Renal cortex interstitium (tissue), 15 donors: ENCODE measurements at places on chromosomes 7 and 10.

DNA sequence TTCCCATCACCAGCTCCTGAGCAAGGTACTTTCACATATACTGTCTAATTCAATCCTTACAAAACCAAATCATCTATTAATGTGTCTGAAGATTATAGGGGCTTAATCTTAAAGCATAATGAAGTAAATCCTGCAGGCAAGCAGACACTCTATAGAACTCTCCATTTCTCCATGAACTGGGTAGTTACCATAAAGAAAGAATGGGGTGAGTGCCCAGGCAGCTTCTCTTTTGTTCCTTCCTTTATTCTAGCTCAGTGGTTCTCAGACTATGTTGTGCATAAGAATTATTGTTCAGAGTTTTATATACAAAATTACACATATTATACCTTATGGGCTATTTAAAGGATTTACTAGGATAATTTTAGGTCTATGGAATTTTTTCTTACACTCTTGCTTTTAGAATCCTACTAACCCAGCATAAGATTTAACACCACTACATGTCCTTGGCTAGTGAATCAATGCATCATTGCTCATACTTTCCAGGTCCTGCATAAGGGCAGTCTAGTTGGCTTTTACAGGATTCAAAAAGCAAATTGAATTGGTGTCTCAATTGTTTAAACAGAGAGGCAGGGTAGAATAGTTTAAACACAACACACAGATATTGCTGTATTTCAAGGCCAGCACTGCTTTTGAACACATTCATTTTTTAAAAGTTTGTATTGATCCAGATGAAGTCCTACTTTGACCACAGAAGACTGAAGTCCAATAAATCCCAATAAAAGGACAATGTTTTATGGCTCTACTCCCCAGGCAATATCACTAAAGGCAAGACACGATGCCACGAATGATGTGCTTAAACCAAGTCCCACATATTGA is 12.9 kb downstream of the SGCE start:
- DNase-seq: no peak

DNA sequence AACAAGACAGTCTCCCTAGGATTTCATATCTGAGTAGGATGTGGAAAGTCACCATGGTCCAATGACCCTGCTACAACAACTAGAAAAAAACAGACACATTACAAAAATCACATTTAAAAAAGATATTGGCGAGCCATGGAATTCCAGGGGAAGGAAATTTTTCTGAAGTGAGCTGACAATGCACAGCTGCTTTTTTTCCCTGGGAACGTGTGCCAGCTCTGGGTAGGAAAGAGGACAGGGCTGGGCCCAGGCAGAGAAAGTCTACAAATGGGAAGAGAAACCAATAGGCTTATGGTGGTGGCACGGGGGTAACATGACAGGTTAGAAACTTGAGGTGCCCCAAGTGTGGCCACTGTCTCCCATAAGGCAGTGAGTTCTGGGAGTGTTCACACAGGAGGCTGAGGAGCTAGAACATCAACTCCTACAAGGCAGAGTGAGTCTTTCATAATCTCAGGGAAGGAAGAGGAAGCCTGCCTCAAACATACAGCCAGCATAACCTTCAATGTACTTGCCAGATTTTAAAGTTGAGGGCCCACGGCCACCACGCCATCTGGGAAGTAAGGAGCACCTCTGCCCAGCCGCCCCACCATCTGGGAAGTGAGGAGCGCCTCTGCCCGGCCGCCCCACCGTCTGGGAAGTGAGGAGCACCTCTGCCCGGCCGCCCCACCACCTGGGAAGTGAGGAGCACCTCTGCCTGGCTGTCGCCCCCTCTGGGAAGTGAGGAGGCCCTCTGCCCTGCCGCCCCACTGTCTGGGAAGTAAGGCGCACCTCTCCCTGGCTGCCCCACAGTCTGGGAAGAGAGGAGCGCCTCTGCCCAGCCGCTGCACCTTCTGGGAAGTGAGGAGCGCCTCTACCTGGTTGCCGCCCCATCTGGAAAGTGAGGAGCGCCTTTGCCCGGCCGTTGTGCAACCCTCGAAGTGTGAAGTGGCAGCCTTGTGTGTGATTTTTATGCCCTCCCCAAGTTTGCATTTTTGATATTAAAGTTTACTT is 5.9 kb downstream of the FBXL13 start:
- DNase-seq: no peak

GRCh38 chr7:95558864-95559263 is 37.5 kb downstream of the PDK4 start:
- no peak for DNase-seq

DNA sequence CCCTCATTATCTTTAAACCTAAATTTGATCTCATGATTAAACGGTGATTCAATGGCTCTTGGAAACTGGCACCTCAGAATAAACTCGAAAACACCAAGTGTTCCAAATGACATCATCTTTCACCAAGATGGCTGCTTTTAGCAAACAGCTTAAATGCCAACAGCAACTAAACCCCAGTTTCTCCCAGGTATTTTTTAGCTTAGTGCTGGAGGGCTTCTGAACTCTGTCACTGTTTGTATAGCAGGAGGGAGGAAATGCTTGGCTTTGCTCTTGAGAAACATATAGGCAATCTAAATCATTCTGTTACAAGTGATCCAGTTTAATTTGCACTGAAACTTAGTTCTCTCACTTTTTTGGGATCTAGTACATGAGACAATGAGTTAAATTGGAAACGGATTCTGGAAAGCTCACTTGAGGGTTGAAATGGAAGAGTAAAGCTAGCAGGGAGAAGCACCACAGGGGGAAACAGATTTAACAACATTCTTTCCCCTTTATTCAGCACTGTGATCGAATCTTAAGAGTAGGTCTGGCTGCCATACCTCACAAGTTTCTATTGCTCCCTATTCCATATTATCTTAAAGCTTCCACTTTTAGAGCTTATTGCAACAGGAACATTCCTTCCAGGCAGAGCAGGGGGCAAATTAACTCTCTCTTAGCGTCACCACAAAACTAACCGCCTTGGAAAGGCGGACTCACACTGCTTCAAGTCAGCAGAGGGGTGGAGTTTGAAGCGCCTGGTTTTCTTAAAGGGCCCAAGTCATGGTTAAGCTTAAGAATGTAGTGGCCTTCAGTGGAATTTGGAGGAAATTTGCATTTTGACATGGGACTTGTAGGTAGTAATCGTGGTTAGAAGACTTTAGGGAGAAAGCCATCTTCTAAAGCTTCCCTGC is 1.8 kb upstream of the CCDC6 start:
- peak; percentile 56 for DNase-seq

DNA sequence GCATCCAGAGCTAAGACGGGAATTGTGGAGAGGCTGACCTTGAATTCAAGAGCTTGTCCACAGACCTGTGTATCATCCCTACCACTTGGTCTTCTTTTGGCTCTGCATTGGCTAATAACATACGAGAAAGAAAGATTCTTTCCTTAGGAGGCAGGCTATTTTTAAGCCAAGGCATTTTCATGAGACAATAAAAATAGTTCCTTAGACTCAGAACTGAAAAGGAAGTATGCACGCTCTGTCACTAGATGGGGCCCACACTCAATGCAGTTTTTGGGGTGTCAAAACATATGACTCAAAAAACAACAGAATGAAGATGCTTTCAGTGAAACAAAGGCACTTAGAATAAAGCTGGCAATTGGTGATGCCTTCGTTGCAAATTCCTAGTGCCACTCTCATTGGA is 265.9 kb upstream of the DGKB start:
- no peak for DNase-seq
